ENCODE measurements at places on chromosomes 6 and 20.

GRCh38 chr20:11966186-11966585 is 48.5 kb downstream of the BTBD3 start:
- no peak for DNase-seq

DNA sequence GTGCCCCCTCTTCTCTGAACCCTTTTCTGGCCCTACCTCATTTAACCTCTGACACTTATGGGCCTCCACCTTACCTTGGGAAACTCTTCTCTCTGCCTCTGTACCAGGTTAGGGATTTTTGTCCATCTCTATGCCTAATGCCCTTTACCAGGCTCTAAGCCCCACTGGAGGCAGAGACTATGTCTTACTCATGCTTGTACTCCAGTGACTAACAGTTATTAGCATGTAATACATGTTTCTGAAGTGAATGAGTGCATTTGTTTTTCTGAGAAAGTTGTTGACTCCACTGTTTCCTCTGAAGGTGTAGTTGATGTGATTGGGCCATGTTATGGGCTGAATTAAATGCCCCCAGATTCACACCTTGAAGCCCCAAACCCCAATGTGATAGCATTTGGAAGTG is 234.3 kb downstream of the PACRG start:
- no peak for DNase-seq

DNA sequence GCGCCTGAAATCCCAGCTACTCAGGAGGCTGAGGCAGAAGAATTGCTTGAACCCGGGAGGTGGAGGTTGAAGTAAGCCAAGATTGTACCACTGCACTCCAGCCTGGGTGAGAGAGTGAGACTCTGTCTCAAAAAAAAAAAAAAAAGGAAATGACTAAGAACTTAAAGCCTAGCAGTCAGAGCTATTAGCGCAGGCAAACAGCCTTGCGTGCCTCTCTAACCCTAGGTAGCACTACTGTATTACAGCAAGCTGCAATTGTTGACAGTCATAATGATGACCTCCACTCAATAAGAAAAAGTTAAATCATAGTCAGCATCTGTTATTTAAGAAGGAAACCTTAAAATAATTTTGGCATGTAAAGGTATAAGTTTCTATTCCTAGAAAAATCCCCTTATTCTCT is 14.4 kb downstream of the GSS start:
- no peak for DNase-seq

DNA sequence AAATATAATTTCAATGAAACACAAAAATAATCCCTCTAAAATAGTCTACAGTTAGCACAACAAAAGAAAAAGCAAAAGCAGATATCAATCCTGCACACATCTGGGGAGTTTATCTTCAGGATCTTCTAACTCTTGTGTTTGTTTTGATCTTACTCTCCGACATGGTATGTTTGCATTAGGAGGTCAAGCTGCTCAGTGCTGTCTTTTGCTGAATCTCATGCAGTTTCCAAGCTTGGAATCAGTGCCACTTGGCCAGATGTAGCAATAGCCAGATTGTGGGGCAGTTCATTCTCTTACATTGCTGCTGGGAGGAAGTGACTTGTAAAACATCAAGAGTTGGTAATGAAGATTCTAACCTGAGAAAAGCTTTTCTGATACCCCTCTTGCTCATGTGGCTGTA is 29.5 kb downstream of the RIOK1 start:
- no peak for DNase-seq

DNA sequence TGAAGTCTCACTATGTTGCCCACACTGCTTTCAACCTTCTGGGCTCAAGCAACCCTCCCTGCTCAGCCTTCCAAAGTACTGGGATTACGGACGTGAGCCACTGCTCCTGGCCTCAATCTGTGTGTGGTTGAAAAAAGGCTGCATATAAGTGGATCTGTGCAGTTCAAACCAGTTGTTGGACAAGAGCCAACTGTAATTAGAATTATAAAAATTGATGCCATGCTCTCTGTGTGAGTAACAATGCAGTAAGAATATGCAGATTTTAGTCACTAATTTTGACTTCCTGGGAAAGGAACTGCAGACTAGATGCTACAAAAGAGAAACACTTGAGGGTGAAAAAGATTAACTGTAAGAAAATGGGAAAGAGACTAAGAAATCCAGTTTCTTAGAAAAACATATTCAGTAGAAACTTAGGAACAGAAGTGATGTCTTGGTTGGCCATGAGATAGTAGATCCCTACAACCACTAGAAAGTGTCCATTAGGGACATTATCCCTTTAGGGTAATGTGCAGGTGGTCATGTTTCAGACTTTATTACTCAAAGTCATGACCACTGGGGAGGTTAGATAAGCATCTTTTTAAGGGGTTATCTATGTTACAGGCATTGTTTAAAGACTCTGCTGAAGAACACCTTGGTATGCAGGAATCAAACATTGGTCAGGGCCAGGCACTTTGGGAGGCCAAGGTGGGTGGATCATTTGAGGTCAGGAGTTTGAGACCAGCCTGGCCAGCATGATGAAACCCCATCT is 26.3 kb downstream of the ITCH start:
- no peak for DNase-seq

GRCh38 chr6:115630424-115631024 is 430.2 kb downstream of the FRK start:
- DNase-seq, result no peak

DNA sequence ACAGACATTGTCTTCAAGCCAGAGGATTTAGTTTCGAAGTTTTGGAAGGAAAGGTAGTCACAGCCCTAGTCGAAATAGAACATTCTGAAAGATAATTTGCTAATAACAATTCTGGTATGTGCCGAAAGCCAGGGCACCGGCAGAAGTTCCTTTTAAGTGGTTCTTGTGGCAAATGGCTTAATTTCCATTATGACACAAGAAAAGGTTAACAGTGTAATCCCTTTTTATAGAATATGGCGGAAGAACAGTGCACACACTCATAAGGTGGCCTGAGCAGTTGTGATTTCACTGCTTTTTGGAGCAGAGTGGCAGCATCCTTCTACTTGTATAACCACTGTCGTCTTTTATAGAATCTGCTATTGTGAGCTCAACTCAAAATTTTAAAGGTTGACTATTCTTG is 152.4 kb downstream of the SASH1 start:
- no peak for DNase-seq

All from kidney epithelial cell (primary cell).